ENCODE measurements at places on chromosomes 6 and 20.

- DNase-seq: no peak
Observed at GRCh38 chr6:132126150-132126549, 175.0 kb upstream of the CCN2 start.

- no peak for DNase-seq
Observed at GRCh38 chr20:20276811-20277530, 90.9 kb upstream of the INSM1 start.

DNA sequence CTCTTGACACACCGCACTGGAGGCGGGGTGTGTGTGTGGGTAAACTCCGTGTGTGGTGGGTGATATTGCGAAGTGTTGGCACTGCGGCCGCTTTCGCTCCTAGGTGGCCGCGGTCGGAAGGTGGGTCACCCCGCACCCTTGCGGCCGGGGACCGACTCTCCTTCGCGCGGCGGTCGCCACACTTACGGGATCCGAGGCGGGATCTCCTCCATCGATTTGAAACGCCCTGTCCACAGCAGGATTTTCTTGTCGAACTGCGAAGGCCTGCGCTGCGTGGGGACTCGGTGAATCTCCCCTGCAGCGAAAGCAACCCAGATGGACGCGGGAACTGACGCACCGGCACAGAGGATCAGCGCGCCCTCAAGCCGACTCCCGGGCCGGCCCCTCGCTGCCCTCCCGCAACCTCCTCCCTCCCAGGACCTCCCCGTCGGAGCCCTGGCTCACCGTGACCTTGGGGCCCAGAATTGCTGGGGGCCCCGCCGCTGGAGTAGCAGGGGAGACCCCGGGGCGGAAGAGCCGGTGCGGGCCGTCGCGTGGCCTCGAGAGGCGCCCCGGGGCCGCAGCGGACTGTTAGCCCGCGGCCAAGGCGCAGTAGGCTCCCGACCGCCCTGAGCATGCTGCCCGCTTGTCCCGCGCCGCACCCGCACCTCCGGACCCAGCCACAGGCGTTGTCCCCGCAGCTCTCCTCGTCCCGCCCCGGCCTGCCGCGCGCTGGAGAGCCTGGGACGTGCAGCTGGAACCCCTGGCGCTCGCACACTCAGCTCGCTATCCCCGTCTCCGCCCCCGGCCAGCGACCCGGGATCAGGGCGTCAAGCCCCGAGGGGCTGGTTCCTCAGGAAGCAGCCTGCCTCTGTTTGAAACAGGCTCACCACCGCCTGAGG, at the start of gene FAM162B:
Gene FAM162B (minus strand): TSS at position 759 of the 881 bp plus-strand sequence. CDS start 143 bp downstream, at position 616.
- no peak for DNase-seq

DNA sequence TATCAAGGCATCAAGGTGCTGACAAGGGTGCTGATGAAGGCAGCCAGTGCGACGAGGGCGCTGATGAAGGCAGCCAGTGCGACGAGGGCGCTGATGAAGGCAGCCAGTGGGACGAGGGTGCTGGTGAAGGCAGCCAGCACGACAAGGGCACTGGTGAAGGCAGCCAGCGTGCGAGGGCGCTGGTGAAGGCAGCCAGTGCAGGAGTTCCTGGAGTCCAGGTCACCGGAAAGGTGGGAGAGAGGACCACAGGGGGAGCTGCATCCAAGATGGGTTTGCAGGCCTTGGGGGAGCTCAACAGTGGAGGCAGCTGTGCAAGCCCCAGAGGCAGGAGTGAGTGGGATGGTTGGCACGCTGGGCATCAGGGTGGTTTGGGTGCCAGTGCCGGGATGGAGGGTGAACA, 176.3 kb downstream of the TBXT start:
- no peak for DNase-seq

DNA sequence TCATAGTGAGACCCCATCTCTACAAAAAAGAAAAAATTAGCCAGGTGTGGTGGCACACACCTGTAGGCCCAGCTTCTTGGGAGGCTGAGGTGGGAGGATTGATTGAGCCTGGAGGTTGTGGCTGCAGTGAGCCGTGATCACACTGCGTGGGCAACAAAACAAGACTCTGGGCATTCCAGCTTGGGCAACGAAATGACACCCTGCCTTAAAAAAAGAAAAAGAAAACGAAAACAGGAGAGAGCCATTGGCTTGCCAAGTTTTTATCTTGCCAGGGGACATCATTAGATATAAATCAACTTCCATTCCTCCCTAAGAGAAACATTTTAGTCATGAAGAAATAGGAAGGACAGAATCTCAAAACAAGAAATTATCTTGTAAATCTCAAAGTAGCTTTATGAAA, 109.5 kb downstream of the MAP3K7 start:
- DNase-seq: no peak

GRCh38 chr6:113120582-113121285, 736.4 kb upstream of the MARCKS start:
- DNase-seq: no peak

DNA sequence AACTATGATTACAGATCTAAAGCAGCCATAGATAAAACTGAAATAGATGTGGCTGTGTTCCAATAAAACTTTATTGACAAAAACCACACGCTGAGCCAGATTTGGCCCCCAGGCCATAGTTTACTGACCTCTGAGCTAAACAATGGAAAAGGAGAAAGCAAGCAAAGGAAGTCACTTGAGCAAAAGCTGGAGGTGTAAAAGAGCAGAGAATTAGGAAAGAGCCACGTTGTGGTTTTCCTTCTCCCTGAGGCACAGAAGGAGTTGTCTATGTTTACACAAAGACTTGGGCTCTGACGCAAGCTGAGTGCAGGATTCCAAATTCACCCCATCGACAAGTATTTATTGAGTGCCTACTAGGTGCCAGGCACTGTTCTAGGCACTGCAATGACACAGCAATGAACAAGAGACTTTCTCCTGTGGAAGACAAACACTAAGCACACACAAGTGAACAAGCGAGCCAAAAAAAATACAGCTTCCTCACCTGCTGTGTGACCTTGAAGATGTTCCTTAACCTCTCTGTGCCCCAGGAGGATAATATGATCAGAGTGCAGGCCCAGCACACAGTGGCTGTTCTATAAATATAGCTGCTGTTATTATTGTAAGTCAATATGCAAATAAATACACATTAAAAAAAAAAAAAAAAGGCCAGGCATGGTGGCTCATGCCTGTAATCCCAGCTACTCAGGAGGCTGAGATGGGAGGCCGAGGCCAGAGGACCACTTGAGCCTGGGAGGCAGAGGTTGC, 75.4 kb upstream of the PTPN1 start:
- DNase-seq: no peak

DNA sequence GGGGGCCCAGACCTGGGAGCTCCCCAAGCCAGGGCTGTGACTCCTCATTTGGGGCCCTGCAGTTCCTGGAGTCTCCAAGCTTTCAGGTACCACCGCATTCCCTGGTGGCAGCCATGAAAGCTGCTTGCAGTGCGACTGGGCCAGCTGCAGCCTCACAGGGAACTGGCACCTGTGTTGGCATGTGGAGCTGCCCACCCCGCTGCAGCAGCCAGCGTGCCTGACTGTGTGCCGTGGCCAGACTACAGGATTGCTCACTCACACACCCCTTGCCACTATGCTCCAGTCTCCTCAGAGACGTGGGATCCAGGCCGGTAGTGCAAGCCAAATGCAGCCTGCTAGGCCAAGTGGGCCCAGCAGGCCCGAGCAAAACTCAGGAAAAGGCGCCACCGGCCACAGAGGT, 450.7 kb downstream of the COL12A1 start:
- no peak for DNase-seq

DNA sequence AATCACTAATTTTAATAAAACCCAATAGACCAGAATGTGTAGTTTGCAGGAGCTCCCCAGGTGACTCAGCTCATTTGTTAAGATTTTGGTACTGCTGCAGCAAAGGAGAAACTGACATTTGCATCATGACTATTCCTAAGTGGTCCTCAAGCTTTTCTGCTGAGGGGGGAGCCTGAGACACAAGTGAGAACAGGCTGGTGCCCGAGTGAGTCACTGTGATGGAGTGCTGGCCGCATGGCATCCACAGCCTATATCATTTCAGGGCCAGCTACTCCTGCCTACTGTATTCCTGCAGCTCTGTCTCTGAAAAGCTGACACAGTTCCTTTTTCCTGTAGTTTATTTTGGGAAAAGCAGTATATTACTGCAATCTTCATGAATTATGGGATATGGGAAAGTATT, 113.7 kb upstream of the ENPP5 start:
- DNase-seq: no peak

GRCh38 chr6:148455674-148456558, 113.3 kb downstream of the SASH1 start:
- no peak for DNase-seq

GRCh38 chr6:148765898-148766808, 19.3 kb downstream of the UST start:
- DNase-seq: no peak

- no peak for DNase-seq
Observed at GRCh38 chr6:110214338-110214737, 34.1 kb downstream of the CDC40 start.

GRCh38 chr20:56875052-56875659, 246.1 kb downstream of the TFAP2C start:
- DNase-seq: no peak

GRCh38 chr6:163739408-163739725, 324.8 kb downstream of the QKI start:
- DNase-seq: no peak

DNA sequence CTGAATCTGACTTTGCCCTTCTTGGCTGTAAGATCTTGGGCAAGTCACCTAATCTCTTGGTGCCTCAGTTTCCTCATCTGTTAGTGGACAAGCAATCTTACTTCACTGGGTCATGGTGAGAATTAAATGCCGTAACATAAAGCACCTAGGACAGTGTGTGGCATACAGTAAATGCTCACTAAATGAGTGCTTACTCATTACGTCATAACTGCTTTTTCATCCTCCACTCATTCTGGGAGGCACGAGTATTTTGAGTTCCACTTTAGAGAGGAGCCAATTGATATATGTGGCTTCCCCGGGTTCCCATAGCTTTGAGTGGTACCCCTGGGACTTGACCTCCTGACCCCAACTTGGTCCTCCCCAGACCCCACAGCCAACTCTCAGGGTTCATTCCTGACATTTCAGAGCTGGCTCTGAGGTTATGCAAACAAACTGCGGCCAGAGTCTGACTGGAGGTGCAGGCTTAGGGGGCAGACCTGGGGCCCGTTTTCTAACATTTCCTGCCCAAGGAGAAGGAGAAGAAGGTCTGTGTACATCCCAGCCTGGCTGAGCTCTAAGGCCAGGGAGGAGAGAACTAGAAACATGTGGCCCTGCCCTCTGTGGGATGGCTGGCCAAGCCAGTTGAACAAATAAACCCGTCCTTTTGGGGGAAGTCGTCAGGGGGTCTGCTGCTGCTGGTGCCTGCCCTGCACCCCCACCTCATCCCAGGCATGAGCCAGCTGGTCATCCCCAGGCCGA, 5.8 kb downstream of the ANGPT4 start:
- DNase-seq: no peak

GRCh38 chr6:134303891-134304290, 14.0 kb downstream of the SGK1 start:
- no peak for DNase-seq

DNA sequence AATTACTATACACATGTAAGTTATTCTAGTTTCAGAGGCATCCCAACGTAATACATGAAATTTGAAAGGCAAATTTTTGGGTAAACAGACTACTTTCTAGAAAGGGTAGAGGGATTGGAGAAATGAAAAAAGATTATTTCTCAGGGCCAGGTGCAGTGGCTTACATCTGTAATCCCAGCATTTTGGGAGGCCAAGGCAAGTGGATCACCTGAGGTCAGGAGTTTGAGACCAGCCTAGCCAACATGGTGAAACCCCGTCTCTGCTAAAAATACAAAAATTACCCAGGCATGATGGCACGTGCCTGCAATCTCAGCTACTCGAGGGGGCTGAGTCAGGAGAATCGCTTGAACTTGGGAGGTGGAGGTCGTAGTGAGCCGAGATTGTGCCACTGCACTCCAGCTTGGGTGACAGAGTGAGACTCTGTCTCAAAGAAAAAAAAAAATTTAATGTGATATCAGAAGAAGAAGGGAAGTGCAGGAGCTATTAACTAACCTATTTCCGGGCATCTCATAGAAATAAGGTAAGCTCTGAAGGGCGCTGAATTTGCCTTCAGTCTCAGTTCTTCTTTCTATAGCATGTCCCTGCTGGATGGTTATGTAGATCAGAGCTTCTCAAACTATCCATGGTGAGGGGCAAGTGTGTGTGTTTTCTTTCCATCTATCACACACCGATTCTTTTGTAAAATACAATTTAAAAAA, 100.3 kb upstream of the MTHFD1L start:
- no peak for DNase-seq

DNA sequence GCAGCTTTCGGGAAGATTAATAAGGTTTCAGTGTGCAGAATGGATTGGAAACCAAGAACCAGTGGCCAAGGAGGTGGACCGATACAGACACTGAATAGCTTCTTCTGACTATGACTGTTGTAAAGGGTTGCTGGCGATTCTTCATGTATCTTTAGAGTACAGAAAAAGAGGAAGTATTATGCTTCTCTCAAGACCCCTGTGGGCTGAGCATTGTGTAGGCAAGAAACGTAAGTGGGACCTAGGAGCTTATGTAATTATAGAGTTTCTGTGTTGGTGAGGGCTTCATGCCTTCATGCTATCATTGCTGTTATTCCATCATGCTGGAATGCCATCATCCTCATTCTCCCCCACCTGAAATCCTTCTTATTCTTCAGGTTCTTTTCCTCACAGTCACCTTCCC, 105.4 kb upstream of the AKIRIN2 start:
- no peak for DNase-seq

DNA sequence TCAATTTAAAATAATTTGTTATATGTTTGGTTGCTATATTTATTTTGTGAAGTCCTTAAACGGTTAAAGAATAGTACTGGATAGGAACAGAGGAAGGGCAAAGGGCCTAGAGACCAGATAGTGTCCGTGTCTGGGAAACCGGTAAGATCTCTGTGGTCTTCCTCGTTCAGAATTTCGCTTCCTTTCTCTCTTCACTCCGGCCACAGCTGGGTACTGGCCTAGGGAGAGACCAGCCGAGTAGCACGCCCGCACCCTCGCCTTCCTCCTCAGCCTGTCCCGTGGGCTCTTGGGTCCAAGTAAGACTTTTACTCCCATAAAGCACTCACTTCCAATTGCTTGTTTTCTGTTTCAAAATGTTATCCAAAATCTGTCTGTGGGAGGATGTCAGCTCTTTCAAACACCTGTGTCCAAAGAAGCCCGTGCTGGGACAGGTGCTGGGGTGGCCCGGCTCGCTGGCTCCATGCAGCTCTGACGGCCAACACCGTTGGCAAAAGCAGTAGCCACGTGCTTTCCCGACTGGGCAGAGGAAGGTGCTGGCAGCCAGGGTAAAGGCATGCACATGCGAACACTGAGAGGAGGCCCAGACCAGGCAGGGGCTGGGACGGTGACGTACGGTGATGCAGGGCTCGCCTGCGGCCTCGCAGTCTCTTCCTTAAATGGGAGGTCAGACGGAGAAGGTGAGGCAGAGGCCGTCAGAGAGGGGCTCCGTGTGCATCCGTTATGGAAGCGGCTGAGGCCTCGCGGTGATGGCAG, 112.2 kb downstream of the IRF4 start:
- no peak for DNase-seq

- DNase-seq: no peak
Observed at GRCh38 chr20:46200582-46201570, 82.8 kb downstream of the CD40 start.

DNA sequence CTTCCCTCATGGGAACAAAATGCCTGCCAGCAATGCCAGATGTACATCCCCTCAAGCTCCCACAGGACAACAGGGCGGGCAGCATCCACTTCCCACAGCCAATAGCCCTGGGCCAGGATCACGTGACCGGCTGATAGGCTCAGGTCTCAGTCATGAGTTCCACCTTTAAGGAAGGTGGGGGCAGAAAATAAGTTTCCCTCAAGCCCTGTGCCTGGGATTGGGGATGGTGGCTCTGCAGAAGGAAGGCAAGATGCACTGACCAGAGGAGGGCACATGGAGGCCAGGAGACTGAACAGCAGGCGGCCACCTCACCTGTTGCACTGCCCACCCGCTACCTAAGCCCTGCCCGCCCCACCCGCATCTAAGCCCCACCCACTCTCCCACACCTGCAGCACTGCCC, 149.1 kb downstream of the BMP7 start:
- no peak for DNase-seq
